Hepatocyte (in vitro differentiated cells): ENCODE measurements at places on chromosomes 1 and 21. TPM values are rescaled to one million over a fixed set of nuclear protein-coding genes. Genes with fewer than 3 reads are reported as not detected.

The PROX1 gene
- total RNA-seq = 15.7 and 18.7 TPM in 2 replicates

The LCE3D gene
- not detected in 2 replicates for total RNA-seq

The LDLRAD1 gene
- 0.28 and 1.7 TPM in 2 replicates for total RNA-seq

The ZRANB2 gene
- 63.3 and 69.3 TPM in 2 replicates for total RNA-seq

The CD101 gene
- total RNA-seq = 0.13 and 0.60 TPM in 2 replicates

The DENND4B gene
- 8.8 and 15.4 TPM in 2 replicates for total RNA-seq
